Activated T-helper 2 cell treated with anti-CD3 and anti-CD28 coated beads, Interferon-gamma antibody, Interleukin-2, Interleukin-4, amounts not matched to agents 10 μg/mL and 5 μg/mL and 100 μg/mL, durations not matched to agents 14 hours and 24 hours and 36 hours (primary cell): ENCODE measurements at places on chromosomes 2 and 18. TPM values are rescaled to one million over a fixed set of nuclear protein-coding genes. Genes with fewer than 3 reads are reported as not detected.

GRCh38 chr2:221501210-221501882, 70.8 kb downstream of the EPHA4 start:
- DNase-seq, result no peak

DNA sequence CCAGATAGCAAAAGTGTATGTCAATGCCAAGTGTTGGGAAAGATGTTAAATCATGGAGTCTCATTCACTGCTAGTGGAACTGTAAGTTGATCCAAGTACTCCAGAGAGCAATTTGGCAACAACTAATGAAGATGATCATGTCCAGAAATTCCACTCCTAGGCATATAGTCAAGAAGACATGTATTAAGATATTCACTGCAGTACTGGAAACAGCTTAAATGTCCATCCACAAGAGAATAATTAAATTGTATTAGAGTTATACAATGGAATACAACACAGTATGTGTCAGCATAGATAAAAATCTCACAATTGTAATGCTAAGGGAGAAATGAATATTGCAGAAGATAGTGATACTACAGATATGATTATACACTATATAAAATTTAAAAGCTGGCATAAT, 15.2 kb upstream of the LBH start:
- no peak for DNase-seq

GRCh38 chr2:73981081-73982001, 3.4 kb upstream of the TET3 start:
- DNase-seq, result no peak

ADCY3 gene
- total RNA-seq, result 108 and 112 TPM in 2 replicates

SEMA4C gene
- total RNA-seq, result 32.0 and 36.1 TPM in 2 replicates

DNA sequence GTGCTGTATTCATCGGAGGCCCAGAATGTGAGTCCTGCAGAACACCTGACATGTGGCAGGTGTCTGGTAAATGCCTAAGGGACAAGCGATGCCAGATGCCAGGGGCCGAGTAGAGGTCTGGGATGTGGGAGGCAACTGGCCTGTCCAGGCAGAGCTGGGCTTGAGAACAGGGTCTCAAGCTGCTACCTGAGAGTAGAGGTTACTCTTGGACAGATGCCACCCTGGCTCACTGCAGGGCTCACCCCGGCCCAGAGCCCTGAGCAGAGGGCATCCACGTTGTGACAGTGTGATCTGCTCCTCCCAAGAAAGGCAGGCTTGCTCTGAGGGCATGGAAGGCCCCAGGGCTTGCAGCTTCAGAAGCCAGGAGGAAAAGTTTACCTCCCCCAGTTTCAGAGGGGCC, 692.0 kb upstream of the ID2 start:
- no peak for DNase-seq

GRCh38 chr2:3282056-3282998, 95.3 kb downstream of the EIPR1 start:
- no peak for DNase-seq

GRCh38 chr18:32257084-32257785, 67.4 kb downstream of the MEP1B start:
- DNase-seq, result no peak

DNAH6 gene
- total RNA-seq, result 0.09 and 0.14 TPM in 2 replicates

REG3G gene
- total RNA-seq, result not detected in 2 replicates

- no peak for DNase-seq
Measured at GRCh38 chr18:62744076-62744968, 29.0 kb downstream of the PHLPP1 start.
